A375 (cell line): ENCODE measurements at places on chromosomes 3 and 15. TPM values are rescaled to one million over a fixed set of nuclear protein-coding genes. Genes with fewer than 3 reads are reported as not detected.

The RTP1 gene
- total RNA-seq, result not detected in 2 replicates

The NMB gene
- 24.9 and 33.5 TPM in 2 replicates for total RNA-seq

The TRPM1 gene
- total RNA-seq, result not detected in 2 replicates

The COL6A5 gene
- not detected in 2 replicates for total RNA-seq

The NANOGP8 gene
- 0.64 TPM in 1 of 2 replicates, not detected in the other for total RNA-seq

The ARGFX gene
- not detected in 2 replicates for total RNA-seq

The KLHL40 gene
- total RNA-seq, result not detected in 2 replicates

The PLSCR2 gene
- total RNA-seq, result not detected in 2 replicates

The UROC1 gene
- total RNA-seq, result not detected in 2 replicates

The CHL1 gene
- 0.04 and 0.13 TPM in 2 replicates for total RNA-seq
